ENCODE measurements at places on chromosomes 4 and X.

DNA sequence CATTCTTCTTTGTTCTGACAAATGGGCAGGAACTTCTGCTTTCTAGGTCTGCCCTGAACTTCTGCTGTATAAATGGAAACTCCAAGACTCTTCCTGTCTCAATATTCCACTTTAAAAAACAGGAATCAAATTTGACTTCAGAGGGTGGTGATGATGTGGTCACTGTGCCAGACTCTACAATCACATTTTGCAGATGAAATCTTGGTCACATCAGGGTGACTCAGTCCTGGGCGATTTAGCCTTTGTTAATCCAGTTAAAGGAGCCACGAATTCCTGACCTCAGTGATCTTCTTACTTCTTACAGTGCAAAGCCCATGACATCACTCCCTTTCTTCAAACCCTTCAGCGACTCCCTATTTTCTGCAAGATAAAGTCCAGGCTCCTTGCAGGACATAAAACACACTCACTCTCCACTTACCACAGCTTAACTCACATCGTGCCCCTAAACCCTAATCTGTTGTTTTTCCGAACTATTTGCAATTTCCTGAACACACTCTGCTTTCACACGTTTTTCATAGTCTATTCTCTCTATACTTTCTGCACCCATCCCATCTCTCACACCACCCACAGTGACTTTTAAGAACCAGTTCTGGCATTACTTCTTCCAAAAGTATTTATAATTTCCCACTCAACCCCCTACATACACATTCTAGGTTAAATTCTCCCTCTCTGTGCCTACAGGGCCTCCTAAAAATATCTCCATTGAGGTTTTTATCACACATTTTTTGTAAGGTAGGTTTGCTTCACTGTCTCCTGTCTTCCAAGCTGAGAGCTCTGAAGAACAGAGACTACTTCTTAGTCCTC is 11.1 kb downstream of the GASK1B start:
- DNase-seq = no peak

DNA sequence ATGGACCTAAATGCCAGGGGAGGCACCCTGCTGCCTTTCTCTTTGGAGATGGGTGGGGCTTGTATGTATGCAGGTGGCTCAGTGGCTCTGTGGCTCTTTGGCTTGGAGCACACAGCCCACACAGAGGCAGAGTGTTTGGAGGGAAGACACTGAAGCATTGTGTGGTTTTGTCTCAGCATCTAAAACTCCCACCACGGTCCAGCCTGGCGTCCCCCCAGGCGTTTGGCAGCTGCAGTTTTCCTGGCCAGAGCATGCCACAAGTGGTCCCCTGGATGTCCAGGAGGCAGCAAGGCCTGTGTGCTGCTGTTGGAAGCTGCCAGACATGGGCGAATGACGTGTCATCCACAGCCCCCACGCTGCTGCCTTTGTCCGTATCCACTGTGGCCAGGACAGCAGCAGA is 32.2 kb upstream of the PSAPL1 start:
- no peak for DNase-seq

GRCh38 chrX:34275699-34276098 is 143.6 kb upstream of the FAM47A start:
- DNase-seq = peak; percentile 24

DNA sequence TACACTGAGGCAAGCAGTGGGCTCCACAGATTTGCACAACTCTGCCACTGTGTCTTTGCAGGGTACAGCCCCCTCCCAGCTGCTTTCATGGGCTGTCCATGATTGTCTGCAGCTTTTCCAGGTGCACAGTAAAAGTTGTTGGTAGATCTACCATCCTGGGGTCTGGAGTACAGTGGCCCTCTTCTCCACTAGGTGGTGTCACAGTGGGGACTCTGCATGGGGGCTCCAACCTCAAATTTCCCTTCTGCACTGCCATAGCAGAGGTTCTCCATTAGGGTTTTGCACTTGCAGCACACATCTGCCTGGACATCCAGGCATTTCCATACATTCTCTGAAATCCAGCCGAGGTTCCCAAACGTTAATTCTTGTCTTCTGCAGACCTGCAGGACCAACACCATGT is 1002.3 kb downstream of the FAM133A start:
- no peak for DNase-seq

DNA sequence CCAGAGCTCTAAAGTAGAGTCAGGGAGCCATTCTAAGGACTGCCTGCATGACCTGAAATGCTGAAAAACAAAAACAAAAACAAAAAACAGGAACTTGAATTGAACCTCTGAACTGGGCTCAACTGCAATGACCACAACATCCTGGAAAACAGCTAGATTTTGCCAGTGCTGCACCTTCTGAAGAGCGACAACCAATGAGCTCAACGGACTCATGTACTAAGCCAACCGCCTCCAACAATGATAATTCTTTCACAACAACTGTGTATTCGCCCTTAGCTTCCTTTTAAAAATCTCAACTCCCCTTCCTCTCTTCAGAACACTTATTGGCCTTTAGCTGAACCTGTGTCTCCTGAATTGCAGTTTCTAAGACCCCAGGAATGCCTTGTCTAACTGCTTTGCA is 69.8 kb downstream of the HAUS3 start:
- no peak for DNase-seq

GRCh38 chr4:34009951-34010350 is 2234.4 kb downstream of the ARAP2 start:
- DNase-seq = no peak

GRCh38 chr4:181147416-181147951 is 1095.7 kb upstream of the TENM3 start:
- DNase-seq = no peak

DNA sequence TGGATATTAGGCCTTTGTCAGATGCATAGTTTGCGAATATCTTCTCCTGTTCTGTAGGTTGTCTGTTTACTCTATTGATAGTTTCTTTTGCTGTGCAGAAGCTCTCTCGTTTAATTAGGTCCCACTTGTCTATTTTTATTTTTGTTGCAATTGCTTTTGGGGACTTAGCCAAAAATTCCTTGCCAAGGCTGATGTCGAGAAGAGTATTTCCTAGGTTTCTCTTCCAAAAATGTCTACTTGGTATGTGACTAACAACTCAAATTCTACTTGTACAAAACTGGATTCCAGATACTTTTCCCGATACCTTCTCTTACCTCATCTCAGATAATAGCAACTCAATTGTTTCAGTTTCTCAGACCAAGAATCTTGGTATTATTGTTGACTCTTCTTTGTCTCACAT is 142.4 kb upstream of the GLRA2 start:
- DNase-seq = no peak

DNA sequence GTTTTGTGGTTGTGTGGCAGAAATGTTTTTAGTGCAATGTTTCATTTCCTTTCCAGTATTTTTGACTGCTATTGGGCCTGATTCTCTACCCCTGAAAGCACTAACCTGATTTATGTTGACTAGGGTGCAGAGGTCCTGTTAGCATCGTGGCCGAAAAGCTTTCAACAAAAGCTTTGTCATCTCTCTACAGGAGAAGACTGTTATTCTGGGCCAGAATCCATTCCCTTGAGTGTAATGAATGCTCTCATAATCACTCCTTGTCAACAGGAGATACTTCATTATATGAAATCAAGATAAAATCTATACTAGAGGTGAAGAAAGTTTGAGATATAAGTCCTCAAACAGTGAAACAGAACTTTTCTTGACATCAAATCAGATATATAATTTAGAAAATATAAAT is 195.5 kb downstream of the ZNF330 start:
- no peak for DNase-seq

DNA sequence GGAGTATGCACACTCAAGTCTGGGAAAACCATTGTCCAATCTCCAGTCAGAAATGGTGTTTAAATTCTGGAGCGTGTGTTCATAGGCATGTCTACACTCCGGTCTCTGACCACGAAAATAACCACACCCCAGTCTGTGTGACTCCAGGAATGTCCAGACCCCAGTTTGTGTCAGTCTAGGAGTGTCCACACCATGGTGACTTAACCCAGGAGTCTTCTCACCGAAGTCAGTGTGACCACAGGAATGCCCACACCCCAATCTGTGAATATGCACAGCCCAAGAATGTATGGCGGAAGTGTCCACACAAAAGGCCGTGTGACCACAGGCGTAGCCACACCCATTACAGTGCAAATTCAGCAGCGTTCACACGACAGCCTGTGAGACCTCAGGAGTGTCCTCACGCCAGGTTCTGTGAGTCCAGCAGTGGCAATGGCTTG is 11.4 kb downstream of the FTSJ1 start:
- DNase-seq = no peak

- DNase-seq = no peak
Measured at GRCh38 chr4:26133840-26134239, 187.0 kb upstream of the RBPJ start.

- DNase-seq = no peak
Measured at GRCh38 chr4:26298198-26298947, 22.4 kb upstream of the RBPJ start.

- DNase-seq = no peak
Measured at GRCh38 chr4:100017637-100018310, 67.7 kb upstream of the H2AZ1 start.

DNA sequence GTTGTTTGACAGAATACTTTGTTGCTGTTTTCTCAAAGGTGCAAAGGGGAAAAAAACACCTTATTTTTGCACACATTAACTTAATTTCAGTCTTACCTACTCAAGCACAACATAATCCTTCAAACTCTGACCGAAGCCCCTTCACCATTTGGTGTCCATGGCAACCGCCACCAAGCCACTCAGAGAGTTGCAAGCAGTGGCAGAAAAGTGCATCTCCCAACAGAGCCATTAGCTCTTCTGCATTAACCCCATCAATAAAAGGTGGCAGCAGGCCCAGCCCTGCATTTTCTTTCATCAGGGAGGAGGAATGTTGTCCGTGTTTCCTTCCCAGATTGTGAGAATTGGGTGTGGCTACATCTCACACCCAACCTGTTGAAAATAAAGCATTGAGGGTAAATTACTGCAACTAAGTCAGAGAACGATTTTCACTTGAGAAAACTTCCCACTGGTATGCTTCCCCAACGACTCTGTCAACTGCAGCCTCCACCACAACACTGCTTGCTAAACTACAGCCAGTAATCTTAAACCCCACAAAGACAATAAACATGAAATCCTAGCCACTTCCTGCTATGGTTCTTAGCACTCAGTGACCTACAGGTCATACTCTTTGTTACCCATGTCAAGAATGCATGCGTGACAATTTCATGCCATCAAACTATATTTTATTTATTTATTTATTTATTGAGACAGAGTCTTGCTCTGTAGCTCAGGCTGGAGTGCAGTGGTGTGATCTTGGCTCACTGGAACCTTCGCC is 154.0 kb downstream of the GRIA3 start:
- DNase-seq = no peak

DNA sequence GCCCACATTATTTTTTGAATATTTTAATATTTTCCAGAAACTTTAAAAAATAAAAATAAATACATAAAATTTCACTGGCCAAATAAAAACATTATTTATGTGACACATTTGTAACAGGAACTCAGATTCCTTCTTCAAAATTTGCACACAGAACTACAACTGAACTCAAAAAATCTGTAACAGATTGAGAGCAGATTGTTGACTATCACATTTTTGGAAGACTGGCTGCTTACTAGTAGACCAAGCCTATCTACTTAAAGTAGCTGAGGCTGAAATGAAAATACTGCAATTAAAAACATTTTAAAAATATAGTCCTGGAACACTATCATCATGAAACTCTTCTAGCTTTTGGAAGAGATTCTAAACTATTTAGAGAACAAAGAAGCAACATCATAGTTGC is 203.9 kb downstream of the SH3BGRL start:
- no peak for DNase-seq
